ENCODE measurements at places on chromosomes 2 and 18.

DNA sequence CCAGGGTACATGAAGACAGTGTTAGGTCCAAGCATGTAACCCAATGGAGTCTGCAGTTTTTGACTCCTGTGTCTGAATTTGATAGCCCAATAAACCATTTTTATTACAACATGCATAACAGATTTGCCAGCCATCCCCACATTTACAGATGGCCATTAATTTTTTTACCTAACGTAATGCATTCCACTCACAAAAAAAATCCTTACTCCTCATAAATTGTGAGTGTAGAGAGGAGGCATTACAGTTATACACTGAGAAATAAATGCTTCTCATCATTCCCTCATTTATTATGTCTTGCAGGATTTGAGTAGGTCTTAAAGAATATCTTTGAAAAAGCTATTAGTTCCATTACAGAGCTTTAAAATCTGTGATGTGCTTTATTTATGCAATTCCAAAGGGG, 193.8 kb downstream of the CMPK2 start:
- DNase-seq: no peak

DNA sequence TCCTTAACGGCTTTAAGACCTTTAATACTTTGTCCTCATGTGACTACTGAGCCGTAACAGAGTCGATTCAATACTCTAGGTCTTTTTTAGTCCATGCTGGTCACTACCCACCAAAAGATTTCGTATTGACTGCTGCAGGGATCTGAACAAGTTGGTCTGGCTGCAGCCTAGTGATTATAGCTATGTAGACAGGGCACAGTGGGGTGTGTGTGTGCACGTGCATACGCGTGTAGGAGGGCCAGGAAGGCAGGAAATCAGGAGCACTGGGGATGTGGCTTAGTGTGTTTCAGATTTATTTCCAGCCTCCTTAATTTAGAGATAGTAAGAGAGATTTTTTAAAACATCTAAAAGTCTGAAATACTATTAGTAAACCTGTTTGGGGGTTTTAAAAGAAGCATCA, 161.4 kb downstream of the MYO3B start:
- no peak for DNase-seq

GRCh38 chr2:51579412-51579811, 547.5 kb upstream of the NRXN1 start:
- no peak for DNase-seq

DNA sequence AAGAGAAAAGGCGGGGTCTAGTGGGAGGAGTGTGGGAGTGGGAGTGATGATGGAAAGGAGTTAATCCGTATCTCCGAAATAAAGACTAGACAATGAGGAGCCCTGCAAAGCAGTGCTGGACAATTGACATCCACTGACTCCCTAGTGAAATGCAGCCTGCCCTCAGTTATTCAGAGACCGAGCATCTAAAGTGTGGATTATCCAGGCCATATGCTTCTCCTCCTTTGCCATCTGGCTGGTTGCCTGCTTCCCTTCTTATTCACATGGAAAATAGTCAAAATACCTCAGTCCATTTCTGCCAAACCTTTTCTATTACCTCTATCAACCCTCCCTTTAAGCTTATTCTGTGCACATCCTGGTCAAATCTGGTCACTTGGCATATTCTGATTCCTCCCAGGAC, 288.8 kb upstream of the SIX3 start:
- DNase-seq: no peak

DNA sequence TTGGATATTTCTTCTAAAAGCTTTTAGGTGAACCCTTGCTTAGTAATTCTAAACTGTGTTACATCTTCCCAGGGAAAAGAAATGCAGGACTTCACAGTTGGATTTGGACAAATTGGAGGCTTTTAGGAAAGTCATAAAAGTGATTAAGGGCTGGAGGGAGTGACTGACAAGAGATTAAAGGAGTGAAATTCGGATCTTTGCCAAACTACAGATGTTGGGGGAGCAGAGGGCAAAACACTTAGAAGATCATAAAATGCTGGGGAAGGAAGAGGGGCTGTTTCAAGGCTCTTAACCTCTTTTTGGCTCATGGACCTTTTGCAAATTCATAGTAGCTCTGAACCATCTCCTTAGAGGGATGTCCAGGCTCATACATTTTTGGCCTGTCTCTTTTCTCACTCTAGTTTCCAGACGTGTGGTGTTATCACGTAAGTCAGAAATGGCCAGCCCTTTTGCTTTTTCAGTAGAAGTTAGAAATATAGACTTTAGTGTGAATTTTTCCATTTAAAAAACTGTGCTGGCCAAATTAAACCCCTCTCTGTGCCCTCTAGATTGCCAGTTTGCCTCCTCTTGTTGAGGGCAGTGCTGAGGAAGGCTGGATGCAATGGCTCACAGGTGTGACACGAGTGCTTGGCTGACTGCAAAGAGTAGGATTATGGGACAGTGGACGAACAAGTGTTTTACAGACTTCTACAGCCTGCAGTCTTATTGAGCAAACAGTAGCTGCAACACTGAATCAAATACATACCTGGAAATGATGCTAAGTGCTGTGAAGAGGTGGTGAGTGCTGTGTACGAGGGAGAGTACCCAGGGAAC, 109.9 kb downstream of the LYPD6B start:
- no peak for DNase-seq

GRCh38 chr2:135150725-135151124, 98.6 kb downstream of the RAB3GAP1 start:
- DNase-seq: no peak

DNA sequence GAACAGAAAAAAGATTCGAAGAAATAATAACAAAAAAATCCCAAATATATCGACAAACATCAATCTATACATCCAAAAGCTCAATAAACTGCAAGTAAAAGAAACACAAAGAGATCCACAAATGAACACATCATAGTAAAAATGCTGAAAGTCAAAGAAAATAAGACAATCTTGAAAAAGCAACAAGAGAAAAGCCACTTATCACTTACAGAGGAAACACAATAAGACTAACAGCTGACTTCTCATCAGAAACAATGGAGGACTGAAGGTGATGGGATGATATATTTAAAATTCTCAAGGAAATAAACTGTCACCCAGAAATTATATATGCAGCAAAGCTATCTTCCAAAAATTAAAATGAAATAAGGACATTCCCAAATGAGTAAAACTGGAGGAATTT, 140.3 kb downstream of the NDUFA10 start:
- no peak for DNase-seq

GRCh38 chr2:150806336-150806735, 318.9 kb upstream of the RND3 start:
- no peak for DNase-seq

DNA sequence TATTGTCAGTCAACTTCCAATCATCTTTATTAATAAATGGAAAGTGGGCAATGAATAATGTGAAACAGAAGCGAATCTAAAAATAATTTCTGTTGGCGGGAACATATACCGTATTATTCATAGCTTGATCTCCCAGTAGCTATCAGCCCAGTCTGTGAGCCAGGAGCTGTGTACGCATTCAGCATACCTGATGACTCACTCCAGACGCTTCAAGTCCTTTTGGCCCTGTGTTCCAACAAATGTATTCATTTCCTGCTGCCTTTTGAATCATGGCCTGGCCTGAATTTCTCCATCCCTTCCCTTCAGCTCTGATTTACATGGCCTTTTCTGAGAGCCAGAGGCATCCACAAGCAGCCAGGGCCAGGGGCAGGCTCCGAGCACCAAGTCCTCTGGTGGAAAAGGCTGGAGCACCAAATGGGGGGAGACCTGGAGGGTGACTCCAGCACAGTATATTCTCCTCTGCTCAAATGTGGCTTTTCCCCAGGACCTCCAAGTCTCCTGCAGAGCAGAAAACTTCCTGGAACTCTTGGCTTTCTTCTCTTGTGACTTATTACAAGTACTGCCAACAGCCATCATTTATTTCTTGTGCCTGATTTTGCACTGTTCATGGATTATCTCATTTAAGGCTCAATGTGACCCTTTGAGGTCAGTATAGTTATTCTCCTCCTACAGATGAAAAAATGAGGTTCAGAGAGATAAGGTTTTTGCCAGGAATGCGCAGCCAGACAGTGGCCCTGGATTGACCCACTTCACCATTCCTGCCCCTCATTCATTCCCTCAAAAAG, 108.7 kb downstream of the EN1 start:
- DNase-seq: peak; percentile 93

GRCh38 chr18:23415515-23415914, 37.6 kb upstream of the RIOK3 start:
- DNase-seq: no peak

DNA sequence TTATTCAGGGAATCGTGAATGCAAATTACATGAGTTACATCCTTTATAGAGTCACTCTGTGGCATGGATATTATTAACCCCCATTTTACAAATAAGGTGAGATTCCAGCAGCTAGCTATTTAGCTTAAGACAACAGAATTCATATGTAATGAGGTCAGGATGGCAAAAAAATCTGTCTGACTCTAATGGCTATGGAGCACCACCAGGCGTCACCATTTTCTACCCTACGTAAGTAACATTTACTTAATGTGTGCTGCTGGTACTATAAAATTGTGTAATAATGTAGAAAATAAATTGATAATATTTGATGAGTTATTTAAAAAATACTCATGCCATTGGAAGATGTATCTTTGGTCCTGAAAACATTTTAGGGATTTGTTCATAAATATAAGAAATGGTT, 2040.1 kb upstream of the LRRTM1 start:
- no peak for DNase-seq

- DNase-seq: peak; percentile 25
Measured at GRCh38 chr2:12824351-12824777, 107.6 kb downstream of the TRIB2 start.

DNA sequence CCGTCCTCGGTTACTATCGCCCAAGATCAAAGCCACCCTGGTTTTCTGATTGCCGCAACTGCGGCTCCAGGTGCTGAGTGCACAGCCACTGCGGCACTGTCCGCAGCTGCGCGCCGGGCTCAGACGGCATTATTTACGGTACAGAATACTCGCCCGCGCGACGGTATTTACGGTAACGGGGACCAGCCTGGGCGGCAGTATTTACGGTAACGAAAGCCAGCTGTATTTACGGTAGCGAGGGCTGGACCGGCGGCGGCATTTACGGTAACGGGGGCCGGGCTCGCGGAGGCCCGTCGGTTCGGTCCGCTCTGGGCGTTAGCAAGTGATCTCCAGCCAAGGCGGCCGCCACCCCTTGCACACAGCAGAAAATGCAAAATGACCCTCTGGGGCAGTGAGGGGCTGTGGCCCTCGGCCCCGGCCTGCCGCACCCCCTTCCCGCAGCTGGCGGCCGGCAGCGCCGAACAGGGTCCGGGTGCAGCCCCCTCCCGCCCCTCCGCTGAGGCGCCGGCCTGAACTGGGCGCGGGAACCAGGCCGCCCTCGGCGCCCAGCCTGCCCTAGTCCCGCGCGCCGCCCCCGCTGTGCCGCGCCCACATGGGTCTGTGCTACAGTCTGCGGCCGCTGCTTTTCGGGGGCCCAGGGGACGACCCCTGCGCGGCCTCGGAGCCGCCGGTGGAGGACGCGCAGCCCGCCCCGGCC, at the start of gene GNAL:
GNAL (plus strand) TSS at position 293 of the 697 bp plus-strand sequence; CDS start at position 593, 300 bp downstream.
- peak; percentile 89 for DNase-seq

- DNase-seq: no peak
Measured at GRCh38 chr18:79043288-79043687, 25.9 kb upstream of the ATP9B start.

GRCh38 chr2:183029219-183029618, 9.0 kb downstream of the NCKAP1 start:
- peak; percentile 50 for DNase-seq

- DNase-seq: no peak
Measured at GRCh38 chr18:67980241-67980640, 463.7 kb upstream of the DSEL start.

GRCh38 chr2:74816540-74817303, 17.2 kb upstream of the HK2 start:
- no peak for DNase-seq

DNA sequence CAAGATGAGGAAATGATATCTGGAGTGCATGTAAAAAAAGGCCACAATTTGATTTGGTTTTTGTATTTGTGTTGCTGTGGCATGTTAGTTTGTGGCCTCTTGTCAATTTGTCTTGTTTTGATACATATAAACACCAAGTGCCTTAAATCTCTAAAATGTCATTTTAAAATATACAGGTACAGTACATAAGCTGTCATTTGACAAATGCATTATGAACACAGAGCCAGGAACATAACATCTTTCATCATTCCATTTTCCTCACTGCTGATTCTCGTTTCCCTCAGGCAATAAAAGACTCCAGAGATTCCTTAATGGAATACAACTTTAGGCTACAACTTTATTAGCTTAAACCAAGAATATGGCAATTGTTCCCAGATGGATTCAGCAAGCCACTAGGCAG, 217.5 kb downstream of the ZNF804A start:
- no peak for DNase-seq

DNA sequence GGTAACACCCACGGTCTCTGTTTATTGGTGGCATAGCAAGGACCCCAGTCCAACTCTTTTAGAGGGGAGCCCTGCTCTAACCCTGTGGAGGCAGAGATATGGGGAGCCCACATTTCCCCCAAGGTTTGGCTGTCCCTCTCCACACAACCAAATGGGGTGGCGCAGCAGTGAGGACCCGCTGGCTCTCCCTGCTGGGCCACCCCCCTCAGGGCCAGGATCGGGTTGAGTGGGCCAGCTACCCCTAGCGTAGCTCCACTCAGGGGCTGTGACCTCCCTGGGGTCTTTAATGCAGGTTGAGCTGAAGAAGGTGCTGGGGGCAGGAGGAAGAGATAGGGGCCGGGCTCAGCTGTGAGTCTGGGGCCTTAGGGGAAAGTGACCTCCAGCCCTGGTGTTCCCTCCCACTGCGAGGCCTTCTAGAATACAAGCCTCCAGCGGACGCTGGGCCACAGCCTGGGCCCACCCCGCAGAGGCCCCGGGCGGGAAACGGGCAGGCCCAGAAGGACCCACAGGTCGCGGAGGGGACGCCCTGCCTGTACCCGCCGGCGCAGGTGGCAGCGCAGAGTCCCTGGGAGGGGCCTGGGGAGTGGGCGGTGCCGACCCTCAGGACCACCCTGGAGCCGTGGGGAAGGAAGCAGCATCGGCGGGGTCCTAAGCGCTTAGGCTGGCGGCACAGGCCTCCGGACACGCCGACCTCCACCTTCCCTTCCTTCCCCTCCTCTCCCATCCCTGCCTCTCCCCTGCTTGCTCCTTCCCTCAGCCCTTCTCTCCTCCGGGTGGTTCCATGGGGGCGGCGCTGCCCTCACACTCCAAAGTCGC, 9.6 kb downstream of the CROCC2 start:
- no peak for DNase-seq

GRCh38 chr2:229201521-229201920, 69.6 kb downstream of the PID1 start:
- peak; percentile 41 for DNase-seq

DNA sequence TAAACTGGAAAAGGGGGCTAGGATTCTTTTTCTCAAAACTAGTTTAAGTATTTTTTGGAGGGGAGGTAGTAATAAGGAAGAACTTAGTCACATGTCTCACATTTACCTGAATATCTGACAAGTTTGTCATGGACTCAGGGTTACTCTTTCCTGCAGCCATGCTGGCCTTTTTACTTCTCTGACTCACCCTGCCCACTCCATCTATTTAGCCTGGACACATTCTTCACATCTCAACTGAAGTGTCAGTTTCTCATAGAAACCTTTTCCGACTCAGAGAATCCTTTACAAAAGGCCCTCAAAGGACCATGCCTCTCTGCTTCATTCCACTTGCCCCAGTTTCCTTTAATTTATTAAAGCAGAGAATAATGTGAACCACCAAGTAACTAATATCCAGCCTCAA, 42.6 kb downstream of the SCN7A start:
- peak; percentile 1 for DNase-seq

GRCh38 chr2:153963256-153963655, 91.5 kb downstream of the GALNT13 start:
- no peak for DNase-seq

Data from adipocyte (in vitro differentiated cells).